ENCODE measurements at places on chromosomes 11 and 22. TPM values are rescaled to one million over a fixed set of nuclear protein-coding genes. Genes with fewer than 3 reads are reported as not detected.

The ANO9 gene
- 0.12 TPM for total RNA-seq

DNA sequence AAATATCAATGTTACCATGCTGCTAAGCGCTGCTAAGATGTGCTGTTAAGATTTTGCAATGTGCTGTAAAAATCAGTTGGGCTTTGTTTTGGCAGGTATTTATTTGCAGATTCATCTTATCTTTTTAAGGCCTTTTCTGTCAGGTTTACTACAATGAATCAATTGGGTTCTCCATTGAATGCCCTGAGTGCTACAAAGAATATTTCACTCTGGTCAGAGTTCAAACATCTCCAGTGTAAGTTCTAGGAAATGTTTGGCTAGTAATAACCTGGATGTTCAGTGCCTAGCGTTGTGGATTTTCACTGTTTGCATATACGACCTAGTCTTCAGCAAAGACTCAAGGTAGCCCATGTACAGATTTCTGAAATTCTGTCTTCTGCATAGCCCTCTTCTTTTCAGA is 36.0 kb downstream of the RSF1 start:
- DNase-seq = no peak

DNA sequence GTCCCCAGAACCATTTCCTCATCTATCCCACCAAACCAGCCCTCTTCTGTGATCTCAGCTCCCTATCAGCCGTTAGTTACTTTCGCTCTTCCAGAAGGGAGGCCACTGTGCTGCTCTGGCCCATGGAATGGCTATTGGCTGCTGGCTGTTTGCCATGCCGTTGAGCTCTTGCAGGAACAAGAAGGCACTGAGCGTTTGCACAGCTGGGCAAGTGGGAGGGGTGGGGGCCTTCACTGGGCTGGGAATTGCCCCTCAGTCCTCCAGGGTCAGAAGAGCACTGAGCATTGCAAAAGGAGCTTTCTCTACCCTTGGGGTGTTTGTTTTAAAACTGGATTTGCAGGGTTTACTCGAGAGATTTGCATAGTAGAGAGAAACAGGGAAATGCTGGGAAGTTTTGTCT is 129.0 kb upstream of the PARVA start:
- DNase-seq = no peak

- no peak for DNase-seq
Observed at GRCh38 chr11:5107285-5107684, 30.9 kb downstream of the OR52A5 start.

DNA sequence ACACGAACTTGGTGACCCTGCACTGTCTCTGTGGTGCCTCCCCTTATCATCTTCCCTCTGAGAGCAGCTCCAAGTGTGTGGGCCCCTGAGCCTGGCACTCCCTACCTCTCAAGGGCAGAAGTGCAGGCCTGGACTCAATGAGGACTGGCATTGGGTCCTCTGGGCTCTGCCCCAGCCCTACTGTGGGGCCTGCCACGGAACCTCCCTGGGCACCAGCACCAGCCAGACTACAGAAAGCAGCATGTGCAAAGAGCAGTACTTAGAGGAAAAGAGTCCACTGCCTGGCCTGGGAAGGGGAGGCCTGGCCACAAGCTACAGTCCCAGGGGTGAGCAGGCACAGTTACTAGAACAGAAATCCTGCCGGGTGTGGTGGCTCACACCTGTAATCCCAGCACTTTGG is 222.5 kb downstream of the DSCAML1 start:
- no peak for DNase-seq

- DNase-seq = no peak
Observed at GRCh38 chr22:45071618-45072017, 61.8 kb upstream of the PHF21B start.

DNA sequence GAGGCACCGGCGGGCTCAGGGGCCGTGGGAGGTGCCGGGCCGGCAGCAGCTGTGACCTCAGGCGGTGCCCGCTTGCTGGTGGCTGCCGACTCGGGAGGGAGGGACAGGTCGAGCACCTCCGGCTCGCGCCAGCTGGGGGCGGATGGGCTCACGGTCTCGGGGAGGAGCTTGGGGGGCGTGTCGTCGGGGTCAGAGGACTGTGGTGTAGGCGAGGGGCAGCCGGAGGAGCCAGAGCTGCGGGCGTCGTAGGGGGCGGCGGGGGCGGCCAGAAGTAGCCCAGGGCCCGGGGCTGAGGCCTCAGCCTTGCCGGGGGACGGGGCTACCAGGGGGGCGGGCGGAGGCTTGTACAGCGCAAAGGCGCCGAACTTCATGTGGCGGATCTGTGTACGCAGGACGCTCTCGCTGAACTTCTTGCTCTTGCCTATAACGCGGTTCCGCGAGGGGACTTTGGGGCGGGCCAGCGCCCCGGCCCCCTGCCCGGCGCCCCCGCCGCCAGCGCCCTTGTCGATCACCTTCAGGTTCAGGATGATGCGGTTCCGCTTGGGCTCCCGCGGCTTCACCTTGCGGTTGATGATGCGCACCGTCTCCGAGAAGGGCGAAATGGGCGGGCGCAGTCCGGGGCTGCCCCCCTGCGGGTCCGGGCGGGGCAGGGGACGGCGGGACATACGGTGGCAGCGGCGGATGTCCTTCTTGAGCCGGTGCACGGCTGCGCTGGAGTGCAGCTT is 5.5 kb downstream of the CBX6 start:
- DNase-seq = no peak

GRCh38 chr11:62863687-62864335 is 16.9 kb upstream of the SLC3A2 start:
- DNase-seq = no peak

GRCh38 chr11:77126861-77127234 is 1.2 kb upstream of the MYO7A start:
- no peak for DNase-seq

DNA sequence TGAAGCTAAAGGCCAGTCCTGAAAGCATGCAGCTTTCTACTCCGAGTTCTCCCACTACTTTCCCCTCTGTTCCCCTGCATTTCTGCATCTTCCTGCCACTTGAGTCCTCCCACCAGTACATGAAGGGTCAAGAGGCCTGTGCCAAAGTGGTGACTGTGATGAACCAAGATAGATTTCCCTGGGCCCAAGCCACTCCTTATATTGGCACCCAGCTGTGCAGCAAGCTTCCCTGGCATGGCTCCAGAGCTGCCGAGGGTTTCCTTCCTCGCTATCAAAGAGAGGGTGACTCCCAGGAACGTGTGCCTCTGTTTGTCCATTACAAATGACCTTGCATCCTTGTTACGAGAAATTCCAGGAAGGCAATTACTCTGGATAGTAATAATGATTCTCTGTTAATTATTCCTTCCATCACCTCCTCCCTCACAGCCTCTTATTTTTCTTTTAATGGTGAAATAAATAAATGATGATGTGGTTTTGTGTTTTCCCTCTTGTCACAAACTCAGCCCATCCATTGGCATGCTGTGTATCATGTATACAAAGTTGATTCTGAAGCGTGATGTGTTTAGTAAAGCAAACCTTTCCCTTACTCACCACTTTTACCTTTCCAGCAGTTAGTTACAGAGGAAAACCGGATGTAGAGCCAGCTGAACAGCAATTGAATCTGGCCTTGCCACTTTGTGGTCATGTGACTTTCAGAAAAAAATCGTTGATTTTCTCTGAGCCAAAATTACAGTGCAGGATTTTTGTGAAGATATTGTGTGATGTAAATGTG is 8.3 kb downstream of the SRSF8 start:
- no peak for DNase-seq

DNA sequence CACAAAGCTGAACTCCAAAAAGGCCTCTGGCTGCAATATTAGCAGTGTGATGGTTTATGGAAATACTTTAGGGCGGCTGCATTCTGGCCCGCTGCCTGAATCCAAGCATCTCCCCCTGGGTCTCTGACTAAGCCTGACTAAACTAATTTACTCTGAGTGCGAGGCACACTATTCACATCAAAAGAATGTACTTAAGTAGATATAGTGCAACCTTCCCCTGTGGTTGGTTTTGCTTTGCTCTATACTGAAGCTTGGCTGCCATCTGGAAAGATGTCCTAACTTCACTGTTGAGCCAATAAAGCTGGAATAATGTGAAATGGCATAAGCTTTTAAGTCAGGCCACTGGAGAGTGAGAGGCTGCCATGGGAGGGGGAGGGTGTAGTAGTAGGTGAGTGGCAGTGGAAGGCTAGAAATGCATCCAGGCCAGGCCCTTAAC is 321.6 kb downstream of the AASDHPPT start:
- DNase-seq = no peak

DNA sequence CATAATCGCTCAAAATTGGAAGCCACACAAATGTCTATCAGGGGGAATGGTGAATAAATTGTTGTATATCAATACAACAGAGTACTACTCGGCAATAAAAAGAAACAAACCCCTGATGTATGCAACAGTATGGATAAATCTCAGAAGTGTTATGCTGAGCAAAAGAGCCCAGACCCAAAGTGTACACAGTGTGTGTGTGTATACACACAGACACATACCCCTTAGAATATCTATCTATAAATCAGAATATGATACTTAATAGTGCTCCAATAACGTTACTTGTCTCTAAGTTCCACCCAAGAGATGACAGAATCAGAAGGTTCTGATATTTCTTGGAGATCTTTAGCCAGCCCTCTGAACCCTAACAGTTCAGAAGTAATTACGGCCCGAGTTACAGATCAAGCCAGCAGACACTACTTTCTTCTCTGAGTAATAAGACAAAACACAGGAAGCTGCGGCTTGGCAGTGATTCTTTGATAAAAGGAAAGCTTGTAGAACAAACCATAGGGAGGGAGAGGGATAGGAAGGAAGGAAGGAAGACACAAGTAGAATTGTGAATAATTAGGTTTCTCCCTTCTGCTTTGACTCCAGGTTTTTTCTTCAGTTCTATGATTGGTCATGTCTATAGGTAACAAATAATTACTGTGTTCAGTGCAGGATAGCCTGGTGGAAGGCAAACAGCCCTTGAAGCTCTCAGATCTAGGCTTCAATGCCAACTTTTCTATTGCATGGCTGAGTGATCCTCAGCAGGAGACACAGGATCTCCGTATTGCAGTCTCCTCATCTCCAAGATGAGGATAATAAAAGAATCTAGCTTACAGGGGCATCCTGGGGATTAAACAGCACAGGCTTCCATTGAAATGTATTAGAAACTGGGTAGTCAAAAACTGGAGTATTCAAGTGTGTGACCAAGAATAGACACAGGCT is 75.6 kb upstream of the TEAD1 start:
- no peak for DNase-seq

DNA sequence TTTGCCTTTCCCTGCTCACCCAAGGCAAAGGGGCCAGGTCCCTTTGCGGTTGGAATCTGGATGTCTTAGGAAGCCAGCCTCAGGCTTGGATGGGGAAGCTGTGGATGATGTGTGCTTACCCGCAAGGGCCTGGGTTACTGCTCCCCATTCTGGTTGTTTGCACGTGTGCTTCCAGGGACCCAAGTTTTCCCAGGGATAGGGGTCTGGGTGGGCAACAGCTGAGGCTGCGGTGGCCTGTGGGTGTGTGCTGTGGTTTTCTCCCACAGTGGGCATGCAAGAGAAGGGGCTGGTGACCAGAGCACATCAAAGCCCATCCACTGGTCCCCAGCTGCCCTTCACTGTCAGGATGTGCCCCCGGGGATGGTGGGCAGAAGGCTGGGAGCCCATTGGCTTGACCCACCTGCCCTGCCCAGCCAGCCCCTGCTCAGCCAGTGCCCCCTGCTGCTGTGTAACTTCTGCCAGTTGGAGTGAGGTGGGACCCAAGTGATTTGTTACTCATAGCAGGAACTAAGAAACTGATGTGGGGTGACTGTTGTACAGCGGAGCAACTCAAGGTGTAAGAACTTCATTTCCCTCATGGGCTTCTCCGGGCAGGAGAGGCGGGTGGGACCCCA is 3.3 kb downstream of the CAPN5 start:
- DNase-seq = no peak

DNA sequence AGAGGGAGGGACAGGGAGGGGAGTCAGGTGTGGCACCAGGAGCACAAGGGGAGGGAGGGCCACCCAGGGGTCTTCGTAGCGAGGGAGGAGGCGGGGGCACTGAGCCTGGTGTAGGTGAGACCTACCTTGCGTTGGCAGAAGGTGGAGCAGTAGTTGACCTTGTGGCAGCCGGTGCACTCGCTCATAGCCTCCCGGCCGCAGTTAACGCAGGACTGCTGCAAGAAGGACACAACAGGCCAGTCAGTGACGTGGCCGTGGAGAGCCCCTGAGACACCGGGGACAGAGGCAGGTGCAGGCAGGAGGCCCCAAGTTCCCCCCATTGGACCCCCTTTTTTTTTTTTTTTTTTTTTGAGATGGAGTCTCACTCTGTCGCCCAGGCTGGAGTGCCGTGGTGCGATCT is 16.8 kb downstream of the DRD4 start:
- no peak for DNase-seq

GRCh38 chr22:48718818-48719500 is 1108.7 kb downstream of the BRD1 start:
- DNase-seq = no peak

GRCh38 chr22:41338614-41339212 is 37.4 kb downstream of the ZC3H7B start:
- DNase-seq = no peak

DNA sequence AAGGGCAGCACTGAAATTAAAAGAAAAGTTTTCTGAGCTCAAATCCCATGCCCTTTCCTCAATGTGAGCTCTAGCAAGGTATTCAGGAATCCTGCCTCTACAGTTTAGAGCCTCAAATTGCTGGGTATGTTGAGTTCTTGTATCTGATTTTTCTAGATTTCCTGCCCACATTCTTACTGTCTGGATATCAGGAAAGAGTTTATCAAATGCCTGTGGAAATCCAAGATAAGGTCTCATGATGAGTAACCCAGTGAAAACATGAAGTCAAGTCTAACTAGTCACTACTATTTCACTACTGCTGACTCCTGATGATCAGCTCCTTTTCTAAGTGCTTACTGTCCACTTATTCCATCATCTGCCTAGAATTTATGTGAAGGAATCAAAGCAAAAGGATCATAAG is 29.8 kb downstream of the LIMK2 start:
- DNase-seq = no peak

GRCh38 chr11:82038154-82038553 is 695.5 kb downstream of the FAM181B start:
- DNase-seq = no peak

- DNase-seq = no peak
Observed at GRCh38 chr22:45878051-45878781, 98.7 kb downstream of the WNT7B start.

- no peak for DNase-seq
Observed at GRCh38 chr11:2588809-2589537, 110.8 kb downstream of the KCNQ1OT1 start.

DNA sequence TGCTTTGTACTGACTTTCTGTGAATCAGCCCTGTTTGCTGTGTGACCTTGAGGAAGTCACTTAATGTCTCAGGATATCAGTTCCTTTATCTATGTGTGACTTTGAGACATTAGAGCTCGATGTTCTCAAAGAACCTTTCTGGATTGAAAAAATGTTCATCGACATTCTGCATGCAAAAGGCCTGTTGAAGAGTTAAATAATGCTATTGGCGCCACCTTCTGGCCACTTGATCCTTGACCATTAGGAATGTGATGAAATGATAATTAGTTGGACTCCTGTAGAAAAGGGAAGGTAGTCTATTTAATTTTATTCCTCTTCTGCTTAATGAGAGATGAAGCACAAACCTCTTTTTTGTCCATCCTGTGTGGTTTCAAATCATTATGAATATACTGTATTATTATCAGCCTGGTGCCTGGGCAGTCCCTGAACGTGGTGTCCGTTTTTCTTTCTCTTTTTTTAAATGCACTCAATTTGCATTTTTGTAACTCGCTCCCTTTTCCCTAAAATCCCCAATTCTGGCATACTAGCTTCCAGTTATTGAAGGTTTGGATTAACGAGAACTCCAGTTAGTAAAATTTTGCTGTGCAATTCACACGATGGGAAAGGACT is 20.7 kb downstream of the ELF5 start:
- DNase-seq = peak; percentile 56

- DNase-seq = no peak
Observed at GRCh38 chr11:2570211-2570811, 125.5 kb downstream of the KCNQ1 start.

Measured in NCI-H460 (cell line).